ENCODE measurements at places on chromosomes 5 and 9.
A peak's percentile ranks its signal among the peaks of the same experiment; 100 is the strongest.

DNA sequence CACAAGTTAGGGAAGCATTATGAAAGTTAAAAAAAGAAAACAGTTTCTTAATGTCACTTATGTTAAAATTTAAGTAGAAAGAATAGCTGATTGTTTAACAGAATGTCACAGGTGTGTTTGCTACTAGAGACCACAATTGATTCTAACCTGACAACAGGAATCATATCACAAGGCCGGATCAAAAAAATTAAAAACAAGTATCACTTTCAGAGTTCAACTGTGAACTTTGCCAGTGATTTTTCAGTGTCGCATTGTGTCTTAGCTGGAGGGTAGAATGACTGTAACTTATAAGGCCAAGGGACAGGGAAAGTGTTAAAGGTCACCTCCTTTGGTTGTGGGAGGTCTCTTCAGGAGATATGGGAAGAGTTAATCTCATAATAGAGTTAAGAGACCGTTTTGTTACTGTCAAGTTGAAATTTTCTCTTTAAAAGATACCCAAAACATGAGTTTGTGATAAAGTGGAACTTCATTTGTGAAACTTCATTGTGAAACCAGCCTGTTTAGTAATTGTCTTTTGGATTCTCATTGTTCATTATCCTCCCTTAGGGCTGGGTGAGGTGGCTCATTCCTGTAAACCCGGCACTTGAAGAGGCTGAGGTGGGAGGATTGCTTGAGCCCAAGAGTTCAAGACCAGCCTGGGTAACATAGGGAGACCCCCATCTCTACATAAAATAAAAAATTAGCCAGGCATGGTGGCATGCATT lies 40.9 kb downstream of the CPEB4 start:
- no peak for ATAC-seq

DNA sequence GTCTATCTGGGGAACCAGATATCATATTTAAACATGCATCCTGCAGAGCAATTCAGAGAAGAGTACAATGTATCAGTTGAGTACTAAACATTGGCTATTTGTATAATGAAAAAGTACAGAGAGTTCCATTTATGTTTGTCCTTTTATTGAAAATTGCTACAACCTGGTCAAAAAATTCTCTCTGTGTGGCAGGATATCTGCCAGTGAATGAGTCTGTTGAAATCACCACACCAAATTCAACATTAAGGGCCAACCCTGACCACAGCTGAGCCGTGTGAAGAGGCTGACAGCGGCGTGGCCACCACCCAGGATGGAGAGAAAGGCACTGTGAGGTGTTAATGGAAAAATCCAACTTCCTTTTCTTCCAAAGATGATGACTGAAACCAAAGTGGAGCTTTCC lies 422.7 kb upstream of the PIK3R1 start:
- ATAC-seq = no peak

GRCh38 chr5:141811287-141812155 lies 66.7 kb downstream of the PCDH1 start:
- ATAC-seq = peak; percentile 70

DNA sequence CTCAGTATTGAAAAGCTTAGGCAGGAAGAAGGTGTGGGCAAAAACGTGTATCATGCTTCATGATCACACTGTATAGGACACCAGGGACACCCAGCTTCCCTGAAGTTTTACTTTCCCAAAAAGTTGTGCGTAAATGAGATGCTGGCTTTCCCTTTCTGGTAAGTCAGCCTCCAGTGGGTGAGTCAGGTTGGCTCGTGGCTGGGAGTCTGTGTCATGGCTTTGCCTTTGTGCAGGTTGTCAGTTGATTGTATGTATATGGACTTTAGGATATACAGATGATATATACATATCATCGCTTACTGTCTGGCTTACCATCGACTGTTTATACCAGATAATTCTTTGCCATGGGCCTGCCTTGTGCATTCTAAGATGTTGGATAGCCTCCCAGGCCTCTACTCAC lies 34.2 kb downstream of the ADRB2 start:
- no peak for ATAC-seq

GRCh38 chr9:72292256-72292682 lies 72.7 kb downstream of the ZFAND5 start:
- ATAC-seq = peak; percentile 57

GRCh38 chr5:73789851-73790281 lies 163.9 kb downstream of the ARHGEF28 start:
- no peak for ATAC-seq

Data from SK-N-SH treated with all-trans-retinoic acid at 6 μM for 48 hours (cell line).